CD4-positive, CD25-positive, alpha-beta regulatory T cell (primary cell): ENCODE measurements at places on chromosomes 7 and 10. TPM values are rescaled to one million over a fixed set of nuclear protein-coding genes. Genes with fewer than 3 reads are reported as not detected.

The CLRN3 gene
- not detected for polyA plus RNA-seq

The PRRT4 gene
- not detected for polyA plus RNA-seq

The AASS gene
- polyA plus RNA-seq: 1.4 TPM

The OR2A5 gene
- not detected for polyA plus RNA-seq

The KCND2 gene
- polyA plus RNA-seq: not detected

The DRGX gene
- polyA plus RNA-seq: not detected
